ENCODE measurements at places on chromosomes 1 and 21.

DNA sequence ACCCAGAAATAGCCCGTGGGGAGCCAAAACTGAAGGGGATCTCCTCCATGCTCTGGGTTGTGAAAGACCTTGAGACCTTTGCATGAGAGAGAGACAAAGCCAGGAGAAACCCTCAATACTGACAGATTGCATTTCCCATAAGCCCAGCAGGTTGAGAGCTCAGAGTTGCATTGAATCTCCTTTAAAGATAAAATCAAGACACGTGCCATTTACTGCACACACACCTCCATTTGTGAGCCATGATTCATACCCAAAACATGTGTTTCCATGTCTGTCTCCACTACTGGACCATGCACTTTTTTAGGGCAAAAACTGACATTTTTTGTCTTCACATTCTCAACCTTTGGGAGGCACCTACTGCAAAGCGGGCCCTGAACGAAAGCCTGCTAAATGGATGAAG is 144.0 kb upstream of the NRIP1 start:
- DNase-seq: no peak

DNA sequence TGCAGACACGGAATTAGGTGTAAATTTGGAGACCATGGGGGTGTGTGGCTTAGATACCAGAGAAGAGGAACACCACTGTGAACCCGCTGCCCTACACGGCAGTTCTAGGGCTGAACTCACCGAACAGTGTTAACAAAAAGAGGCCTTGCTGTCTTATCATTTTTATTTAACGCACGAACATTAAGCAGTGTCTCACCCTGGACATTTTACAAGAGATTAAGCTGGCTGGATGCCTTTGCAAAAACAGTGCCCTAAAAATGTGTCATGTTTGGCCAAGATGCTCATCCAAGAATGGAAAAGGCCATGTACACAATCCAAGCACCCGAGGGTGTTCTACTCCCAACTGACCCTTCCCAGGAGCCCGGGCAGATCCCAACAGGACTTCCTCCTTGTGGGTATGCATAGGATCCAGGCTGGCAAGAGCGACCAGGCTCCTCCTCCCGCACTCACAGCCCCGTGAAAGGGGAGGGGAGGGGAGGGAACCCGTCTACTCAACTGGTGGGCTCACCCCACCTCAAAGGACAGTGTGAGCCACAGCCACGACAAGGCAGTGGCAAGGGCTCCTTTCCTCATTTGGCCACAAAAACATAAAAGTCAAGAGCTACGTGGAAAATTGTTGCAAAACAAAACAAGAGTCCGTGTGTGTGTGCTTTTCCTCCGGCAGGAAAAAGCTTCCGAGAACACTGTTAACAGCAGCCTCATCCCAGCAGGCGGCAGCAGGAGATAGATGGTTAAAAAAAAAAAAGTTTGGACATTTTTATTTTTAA is 20.3 kb downstream of the C2CD2 start:
- DNase-seq: no peak

- no peak for DNase-seq
These were observed 872 bp downstream of the GPBP1L1 start for GRCh38 chr1:45685308-45686014.

GRCh38 chr21:32481875-32482408 is 69.4 kb downstream of the EVA1C start:
- DNase-seq: no peak

DNA sequence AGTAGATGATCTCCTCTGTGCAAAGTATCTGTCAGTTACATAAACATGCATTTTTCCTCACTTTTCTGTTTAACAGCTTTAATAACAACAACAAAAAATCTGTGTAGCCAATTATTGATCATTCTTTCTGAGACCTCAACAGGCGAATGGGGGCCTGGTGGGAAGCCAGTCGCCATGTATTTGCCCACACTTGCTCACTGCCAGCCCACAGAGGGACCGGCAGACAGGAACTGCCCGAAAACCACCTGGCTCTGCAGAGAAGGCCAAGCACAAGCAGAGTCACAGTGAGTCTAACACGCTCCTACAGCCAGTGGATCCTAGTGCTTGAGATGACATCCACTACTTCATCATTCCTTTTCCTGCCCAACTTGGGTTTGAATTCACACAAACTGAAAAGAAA is 56.1 kb downstream of the NPHP4 start:
- no peak for DNase-seq

DNA sequence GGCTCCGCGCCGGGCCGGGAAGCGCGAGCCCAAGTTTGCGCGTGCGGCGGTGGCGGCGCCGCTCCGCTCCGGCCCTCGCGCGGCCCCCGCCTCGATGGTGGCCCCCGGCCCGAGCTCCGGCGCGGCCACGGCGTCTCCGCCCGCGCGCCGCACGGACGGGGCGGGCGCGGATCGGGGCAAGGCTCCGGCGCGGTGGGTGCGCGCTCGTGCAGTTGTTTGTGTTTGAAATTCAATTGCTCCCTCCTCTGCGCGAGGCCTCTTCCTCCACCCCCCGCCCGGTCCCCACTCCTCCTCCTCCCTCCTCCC is at the start of gene HDGF:
HDGF (minus strand) TSS at position 225 of the 306 bp plus-strand sequence. CDS start 246 bp downstream, outside the sequence.
- no peak for DNase-seq

GRCh38 chr1:36669262-36669661 is 186.5 kb upstream of the CSF3R start:
- no peak for DNase-seq

DNA sequence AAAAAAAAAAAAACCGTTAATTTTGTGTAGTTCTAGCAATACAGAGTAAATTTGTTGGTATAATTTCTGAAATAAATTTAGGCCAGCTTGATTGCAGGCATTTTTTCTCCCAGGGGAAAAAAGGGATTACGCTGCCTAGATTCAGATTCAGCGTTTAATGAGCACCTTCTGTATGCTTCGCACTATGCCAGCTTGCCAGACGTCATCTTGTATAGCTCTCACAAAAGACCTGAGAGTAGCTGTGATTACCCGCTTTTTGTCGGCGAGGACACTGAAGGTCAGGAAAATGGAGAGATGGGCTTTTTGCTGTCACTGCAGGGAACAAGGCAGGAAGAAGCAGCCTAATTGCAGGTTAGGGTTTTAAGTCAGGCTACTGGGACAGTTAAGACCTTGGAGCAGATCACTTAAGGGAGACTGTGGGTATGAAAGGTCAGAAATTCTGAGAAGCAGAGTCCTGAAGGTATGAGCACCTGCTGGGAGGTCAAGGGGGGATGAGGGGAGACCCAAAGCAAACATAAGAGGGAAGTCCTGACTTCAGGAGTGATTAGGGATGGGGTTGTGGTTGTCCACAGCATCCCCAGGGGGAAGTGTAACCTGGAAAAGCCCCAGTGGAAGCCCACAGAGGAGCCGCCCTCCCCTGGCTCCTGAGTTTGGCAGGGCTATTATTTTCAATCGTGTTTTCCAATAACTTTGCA is 39.0 kb downstream of the TMCC2 start:
- no peak for DNase-seq
